Effector CD8-positive, alpha-beta T cell (primary cell): ENCODE measurements at places on chromosomes 2 and 18.
A peak's percentile ranks its signal among the peaks of the same experiment; 100 is the strongest.

- DNase-seq, result no peak
Measured at GRCh38 chr18:11905613-11906012, 2.5 kb downstream of the MPPE1 start.

DNA sequence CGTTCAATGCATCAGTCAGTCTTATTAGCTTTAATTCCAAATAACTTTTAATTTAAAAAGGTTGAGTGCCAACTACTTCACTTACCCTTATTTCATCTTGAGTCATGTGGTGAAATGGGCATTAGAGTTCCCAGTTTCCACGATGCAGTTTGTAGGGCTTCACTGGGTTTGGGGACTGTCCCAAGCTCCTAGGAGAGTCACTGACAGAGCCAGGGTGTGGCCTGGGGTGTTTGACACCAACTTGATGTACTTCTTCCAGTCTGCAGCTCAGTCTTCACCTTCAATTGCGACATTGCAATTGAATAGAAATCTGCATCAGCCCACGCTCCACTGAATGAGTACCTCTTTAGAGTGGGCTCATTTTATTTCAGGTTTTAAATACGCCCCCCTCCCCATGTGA lies 165.3 kb downstream of the ARL4C start:
- no peak for DNase-seq

DNA sequence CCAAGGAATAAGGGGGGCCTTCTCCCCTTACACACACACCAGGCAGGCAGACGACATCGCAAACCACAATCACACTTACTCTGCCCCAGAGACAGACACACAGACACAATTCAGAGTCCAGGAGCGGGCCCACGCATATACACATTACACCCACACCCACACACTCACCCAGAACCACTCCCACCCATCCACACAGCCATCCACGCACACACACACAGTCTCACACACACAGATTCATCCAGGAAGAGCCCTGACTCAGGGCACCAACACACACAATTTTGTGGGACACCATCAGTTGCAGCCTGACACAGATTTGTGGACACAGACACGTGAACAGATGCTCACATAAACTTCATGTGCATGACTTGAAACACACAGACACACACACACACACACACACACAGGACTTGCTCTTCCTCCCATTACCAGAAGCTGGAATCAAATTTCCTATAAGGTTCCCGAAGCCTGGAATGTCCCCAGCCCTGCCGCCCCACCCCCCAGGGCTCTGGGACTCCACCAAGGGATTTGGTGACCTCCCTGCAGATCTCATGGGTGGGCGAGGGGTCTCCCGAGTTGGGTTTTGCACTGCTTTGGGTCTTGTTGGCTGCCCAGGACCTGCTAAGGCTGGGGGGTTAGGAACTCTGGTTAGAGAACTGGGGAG lies 23.5 kb downstream of the TNS1 start:
- DNase-seq, result no peak

DNA sequence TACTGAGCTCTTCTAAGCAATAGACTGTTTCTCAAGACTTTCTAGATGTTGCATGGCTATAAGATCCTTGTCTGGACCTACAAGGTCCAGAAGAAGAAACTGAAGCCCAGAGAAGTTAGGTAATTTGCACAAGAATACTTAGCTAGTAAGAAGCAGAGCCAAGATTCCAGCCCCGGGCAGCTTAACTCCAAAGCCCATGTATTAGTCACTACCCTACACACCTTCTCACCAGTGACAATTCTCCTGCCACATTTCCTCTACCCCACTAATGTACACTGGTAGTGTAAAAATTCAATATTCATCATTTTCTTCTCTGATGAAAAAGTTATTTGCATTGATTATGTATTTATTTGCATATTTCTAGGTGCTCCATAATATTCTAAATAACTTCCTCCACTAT lies 95.5 kb upstream of the CREB1 start:
- no peak for DNase-seq

DNA sequence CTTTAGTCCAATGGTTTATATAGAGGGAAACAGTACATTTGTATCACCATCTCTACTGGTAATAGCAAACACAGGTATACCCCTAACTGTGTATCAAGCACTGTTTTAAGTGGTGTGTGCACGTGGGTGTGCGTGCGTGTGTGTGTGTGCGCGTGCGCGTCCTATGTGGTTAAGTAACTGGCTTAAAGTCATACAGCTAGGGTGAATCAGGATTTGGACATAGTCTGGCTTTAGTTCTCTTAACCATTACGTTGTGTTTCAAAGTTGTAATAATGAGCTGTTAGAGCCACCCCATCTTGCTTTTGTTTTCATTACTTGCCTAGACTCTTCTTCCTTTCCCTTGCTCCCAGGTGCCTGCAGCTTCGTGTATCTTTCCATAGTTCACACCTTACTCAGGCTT lies 2.1 kb downstream of the HADHB start:
- DNase-seq, result no peak

DNA sequence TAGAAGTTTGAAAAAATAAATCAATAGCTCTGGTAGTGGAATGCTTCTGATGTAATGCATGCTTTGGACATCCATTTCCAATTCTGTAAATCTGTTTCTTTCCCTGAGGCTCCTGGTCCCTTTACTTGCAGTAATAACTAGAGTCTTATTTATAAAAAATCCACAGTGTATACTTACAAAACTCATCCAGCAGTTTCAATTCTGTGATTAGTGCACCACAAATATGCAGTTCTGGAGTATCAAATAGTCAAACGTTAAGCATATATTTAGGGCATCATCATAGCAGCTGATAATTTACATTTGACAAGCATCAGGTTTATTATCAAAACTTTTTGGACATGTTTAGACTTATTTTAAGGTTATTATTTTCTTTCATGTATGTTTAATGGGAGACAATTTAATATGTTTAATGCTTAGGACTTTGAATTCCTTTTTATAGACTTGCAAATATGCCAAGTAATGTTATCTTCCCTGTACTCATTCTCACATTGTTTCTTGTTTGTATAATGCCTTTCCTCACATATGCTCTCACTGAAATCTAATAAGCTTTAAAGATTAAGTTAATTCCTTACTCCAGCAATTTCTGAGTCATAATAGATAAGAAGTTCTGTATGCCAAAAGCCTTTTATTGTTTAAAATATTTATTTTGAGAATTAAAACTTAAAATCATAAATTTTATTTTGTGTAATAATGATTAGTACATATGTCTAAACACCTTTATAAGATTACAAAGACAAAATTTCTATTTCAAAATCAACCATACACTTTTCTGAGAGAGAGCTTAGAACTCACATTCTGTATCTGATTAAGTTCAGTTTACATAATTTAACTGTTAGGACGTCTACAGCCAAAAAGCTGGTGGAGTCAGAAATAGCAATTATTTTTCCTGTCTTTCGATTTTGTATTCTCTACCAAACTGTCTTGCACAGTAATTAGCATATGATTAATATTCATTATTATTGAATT lies 341.5 kb upstream of the TMEFF2 start:
- no peak for DNase-seq

- no peak for DNase-seq
Measured at GRCh38 chr2:183123117-183123958, 905 bp upstream of the NUP35 start.

DNA sequence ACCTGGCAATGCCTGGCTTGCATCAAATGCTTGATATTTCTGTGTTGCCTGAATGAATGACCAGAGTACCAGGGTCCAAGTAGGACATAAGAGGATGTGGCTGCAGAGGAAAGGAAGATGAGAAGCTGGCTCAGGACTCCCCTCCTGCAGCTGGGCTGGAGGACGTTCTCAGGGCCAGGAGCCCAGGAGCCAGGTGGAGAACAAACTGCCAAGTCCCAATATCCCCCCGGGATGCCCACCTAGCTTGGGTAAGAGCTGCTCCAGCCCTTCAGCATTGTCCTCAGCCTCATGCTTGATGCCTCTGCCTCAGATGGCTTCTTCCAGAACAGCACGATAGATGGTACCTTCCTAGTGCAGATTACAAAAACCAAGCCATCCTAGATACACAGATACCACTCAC lies 8.6 kb upstream of the ATP6V1B1 start:
- DNase-seq, result no peak

- no peak for DNase-seq
Measured at GRCh38 chr2:189837326-189837725, 53.1 kb downstream of the PMS1 start.

- DNase-seq, result no peak
Measured at GRCh38 chr2:184683911-184684310, 85.6 kb downstream of the ZNF804A start.

- DNase-seq, result no peak
Measured at GRCh38 chr2:207768168-207768865, 1.4 kb downstream of the FZD5 start.

DNA sequence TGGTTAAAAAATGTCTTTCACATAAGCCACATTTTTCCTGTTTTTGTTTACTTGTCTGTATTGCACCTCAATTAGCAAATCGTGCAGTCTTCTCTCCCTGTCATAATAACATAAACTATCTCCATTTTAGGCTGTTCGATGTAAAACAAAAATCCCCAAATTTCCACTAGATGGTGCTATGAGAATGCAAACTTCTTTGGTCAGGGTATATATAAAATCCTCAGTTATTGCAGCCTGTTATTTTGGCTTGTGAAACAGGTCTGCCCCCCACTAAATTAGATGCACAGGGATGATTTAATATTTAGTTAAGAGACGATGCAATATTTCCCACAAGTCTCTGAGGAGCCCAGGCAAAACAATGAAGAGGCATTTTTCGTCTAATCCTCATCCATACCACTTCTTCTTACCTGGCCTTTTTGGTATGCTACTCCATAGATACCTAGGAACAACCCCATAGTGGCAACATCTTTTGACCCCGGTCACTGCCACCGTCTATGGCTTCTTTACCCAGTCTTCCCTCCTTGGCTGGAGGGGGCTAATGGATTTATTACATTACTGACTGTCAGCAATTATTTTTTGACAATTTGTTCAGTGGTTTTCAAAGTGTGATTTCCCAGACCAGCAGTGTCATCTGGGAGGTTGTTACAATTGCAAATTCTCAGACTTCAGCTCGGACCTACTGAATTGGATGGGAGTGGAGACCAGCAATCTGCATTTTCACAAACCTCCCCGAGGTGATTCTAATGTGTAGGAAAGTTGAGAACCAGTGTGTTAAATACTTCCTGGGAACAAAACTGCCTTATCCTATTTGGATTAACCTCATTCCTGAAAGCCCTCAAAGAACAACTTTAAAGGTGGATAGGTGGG lies 117.4 kb upstream of the CWC22 start:
- DNase-seq, result no peak

- peak; percentile 57 for DNase-seq
Measured at GRCh38 chr2:19863303-19864041, 38.3 kb downstream of the TTC32 start.

DNA sequence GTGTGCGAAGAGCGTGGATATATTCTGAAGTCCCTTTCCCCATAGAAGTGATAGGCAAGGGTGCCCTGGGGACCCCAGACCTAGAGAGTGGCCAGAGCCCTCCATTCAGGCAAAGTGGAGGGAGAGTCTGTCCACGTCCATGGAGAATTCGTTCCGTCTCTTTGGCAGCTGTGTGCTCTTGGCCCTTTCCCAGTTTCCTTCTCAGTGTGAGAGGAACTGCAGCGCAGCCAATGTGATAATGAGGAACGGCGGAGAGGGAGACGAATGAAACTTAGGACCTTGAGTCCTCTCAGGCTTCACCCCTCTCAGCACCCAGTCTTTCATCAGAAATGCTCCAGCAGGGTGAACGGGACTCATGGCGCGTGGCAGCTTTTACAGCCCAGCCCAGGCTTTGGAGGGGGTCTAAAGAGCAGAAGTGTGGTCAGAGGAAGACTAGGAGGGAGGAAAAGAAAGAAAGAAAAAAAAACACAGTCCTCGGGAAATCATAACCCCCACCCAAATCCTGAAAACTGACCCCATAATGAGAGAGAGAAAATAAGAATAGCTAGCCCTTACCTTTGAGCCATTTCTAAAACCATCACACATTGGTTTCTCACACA lies 95.0 kb upstream of the RIOK3 start:
- no peak for DNase-seq

- DNase-seq, result no peak
Measured at GRCh38 chr2:200286578-200286977, 19.9 kb upstream of the SPATS2L start.

DNA sequence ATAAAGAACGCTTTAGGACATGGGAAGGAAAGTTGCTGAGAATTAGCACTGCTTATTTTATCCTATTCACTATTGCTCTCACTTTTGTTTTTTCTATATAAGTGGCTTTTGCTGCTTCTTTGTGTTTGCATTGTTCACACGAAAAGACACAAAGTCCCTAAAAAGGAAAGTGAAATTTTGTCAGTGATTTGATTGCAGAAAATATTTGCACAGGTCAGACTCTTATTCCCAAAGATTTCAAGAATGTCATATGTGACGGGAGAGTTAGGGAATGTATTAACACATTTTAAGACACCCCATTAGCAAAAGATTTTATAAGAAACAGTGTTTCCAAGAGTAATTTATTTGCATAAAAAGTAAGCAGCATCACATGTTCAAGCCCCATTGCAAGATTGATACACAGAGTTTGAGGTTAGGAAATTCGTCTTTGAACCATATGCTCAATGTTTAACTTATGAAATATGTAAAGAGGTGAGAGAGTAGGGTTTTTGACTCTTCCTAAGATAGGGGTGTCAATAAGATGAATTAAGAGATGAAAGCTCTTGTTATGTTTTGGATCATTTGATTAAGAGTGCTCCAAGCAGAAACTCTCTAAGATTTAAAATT lies 57.0 kb downstream of the CCDC102B start:
- no peak for DNase-seq

- DNase-seq, result no peak
Measured at GRCh38 chr18:42778024-42778423, 337.5 kb downstream of the RIT2 start.

- DNase-seq, result no peak
Measured at GRCh38 chr2:10347562-10347948, 44.9 kb downstream of the HPCAL1 start.

DNA sequence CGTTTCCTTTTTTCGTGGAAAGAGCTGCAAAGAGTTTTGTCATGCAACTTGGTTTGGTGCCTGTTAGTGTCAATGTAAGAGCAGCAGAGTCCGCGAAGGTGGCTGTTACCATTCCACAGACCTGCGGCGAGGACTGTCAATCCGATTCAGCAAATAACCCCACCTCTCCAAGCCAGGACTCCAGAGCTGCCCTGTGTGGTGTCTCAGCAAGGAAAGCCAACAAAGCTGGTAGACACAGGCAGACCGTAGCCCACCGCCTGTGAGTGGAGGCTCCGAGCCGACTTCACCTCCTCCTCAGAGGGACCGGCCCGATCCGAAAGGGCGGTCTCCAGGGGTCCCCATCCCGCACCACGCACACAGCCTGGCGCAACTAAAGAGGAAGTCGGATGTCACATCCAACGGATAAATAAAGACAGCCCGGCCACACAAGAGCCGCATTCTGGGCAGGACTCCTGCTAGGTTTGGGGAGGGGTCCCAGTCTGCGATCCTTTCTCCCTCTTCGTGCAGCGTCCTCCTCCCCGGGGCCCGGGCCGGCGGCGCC lies 819 bp downstream of the ANKRD44 start:
- DNase-seq, result peak; percentile 44
